ENCODE measurements at places on chromosomes 2 and 18.
A peak's percentile ranks its signal among the peaks of the same experiment; 100 is the strongest.

DNA sequence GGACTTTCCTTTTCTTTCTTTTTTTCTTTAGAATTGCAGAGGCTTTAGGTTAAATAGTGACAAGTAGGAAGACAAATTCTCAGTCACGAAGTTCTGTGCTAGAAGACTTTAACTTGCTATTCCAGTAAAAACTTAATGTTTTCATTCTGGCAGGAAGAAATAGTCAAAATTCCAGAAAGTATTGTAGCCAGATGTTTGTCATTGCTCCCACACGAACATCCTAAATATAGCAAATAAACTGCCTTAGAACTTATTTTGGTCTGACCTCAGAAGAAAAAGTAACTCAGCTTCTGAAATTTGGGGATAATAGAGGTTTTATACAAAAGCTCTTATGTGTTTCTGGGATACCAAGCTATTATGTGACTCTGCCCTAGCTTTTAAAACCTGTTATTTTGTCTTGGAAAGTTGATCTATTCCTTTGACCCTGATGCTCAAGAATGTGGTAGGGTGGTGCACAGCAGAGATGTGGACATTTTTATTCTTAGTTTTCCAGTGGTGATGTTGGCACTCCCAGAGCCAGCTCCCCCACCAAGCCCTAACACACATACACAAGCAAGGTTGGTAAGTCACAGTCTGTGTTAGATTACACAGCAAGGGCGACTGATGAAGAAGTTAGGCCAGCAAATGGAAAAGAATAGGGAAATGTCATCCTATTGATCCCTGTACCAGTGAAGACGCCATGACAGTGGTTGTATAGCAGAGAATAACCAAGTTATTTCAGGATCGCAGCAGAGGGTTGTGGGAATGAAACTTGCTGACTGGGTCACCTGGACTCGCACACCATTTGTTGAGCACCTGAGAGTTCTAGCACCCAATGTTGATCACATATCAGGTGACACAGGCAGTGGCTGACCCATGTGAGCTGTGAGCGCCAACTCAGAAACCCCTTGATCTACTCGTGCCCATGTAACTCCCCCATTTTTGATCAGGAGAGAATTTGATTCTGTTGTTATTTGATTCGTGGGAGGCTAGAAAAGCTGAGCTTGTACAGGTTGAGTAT, 23.7 kb downstream of the FARP2 start:
- peak; percentile 51 for DNase-seq

DNA sequence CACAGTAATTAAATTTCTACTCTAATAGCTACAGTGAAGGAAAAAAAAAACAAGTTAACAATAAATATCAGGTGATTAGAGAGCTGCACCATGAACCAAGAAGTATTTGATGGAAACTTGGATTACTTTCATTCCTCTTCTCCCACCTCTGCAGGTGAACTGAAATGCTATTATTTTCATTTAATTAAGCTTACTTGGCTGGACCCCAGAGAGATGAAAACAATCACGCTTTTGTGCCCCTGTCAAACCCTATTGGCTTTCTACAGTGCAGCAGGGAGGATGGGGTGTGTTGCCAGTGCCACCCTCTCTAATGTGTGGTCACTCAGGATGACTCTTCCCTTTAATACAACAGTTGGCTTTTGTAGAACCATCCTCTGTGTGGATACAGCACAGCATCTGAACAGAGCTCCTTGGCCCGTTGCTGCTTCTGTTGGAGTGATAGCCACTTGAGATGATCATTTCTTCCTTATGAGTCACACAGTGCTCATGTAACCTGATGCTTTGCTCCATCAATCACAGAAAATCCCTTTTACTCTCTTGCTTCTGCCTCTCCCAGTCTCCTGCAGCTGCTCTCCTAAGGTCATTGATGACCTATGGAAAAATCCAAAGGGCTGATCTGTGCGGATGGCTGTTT, 5.5 kb upstream of the ARL4C start:
- peak; percentile 49 for DNase-seq

GRCh38 chr2:46241344-46241743, 55.9 kb upstream of the EPAS1 start:
- peak; percentile 23 for DNase-seq

DNA sequence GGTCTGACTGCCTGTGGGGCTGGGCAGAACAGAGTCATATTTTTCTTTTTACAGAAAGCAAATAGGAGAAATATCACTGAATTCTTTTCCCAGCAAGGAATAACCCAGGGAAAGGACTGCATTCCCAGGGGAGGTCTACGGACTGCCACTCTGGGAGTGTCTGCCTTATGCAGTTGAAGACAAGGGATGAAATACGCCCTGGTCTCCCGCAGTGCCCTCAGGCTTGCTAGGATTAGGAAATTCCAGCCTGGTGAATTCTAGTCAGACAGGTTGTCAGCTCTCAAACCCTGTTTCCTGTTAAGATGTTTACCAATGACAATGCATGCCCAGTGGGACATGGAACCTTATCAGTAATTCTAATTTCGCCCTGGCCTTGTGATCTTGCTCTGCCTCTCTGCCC, 30.3 kb upstream of the PDK1 start:
- no peak for DNase-seq

DNA sequence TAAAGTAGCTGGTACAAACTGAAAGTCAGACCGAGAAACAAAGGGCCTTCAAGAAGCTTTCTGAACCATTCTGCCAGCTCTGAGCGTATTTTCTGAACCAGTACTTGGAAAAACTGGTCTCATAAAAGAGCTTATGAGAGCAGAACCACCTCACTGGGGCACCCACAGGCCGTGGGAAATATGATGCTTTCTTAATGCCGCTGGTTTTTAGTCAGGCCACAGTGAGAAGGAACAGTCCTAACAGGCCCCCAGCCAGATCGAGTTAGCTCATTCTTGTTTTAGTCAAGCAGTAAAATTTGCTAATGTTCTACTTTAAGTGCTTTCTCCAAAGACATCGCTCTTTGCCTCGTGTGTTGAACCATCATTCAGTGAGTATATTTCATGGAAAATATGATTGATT, 12.7 kb upstream of the NOSTRIN start:
- no peak for DNase-seq

DNA sequence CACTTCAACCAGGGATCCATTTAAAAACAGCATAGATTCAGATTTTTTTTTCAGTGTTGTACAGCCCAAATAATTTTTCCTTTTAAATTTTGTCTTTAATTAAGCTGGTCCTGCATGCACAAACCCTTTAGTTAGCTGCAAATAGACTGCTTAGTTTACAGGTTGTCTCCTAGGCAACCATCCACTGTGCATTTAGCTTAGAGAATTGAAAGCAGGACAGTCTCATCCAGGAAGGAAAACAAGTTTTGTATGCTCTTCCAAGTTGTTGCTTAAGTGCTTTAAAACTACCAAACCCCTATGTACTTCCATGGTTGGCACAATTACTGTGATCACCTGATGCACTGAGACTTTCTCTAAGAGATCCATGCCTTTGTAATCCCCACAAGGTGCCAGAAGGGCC, at the start of gene MAP3K19:
Gene MAP3K19 (minus strand): TSS at position 148 of the 400 bp plus-strand sequence. CDS start 22,800 bp downstream, outside the sequence.
- peak; percentile 4 for DNase-seq

GRCh38 chr2:135620198-135620597, 88.9 kb downstream of the R3HDM1 start:
- no peak for DNase-seq

DNA sequence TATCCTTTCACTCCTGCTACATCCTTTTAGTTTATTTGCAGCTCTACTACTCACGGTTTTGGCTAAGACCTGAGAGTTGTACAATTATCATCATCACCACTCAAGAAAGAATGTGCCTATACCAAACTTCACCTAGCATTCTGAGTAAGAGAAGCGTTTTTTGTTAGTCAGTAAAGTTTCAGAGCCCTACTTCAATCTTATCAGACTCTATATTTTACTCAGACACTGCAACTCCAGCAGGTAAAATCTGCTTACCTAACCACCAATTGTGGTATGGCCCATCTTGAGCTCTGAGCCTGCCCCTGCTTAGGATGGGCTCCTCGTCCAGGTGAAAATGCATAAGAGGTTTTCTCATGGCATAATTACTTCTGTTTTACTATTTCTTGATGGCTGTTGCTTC, 37.1 kb downstream of the ICOS start:
- DNase-seq: no peak

DNA sequence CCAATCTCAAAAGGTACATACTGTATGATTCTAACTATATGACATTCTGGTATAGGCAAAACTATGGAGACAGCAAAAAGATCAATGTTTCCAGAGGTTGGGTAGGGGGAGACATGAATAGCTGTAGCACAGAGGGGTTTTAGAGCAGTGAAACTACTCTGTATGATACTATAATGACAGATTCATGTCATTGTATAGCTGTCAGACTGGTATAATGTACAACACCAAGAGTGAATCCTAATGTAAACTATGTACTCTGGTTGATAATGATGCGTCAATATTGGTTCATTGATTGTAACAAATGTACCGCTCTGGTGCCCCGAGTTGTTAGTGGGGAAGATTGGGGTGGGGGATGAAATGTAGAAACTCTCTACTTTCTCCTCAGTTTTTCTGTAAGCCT, 172.4 kb upstream of the SPOPL start:
- DNase-seq: no peak

DNA sequence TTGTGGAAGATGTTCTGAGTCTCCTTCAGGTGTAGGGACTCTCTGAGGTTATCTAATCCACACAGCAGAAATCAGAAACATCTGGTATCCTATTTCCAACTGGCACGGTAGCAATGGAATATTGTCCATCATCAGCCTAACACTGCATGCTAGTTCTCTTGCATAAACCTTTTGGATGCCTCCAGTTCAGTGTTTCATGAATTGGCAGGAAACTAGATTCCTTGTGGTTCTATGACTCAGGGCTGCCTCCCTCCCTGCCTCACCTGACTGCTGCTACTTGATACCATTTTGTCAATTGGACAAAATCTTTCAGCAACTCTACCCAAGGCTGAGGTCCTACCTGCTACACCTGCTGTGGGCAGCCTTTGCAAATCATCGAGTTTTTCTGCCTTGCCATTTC, 130.9 kb downstream of the TPGS2 start:
- DNase-seq: peak; percentile 80

GRCh38 chr2:178448968-178449661, 1.9 kb downstream of the PRKRA start:
- DNase-seq: no peak

GRCh38 chr2:173161040-173161439, 85.4 kb downstream of the MAP3K20 start:
- peak; percentile 29 for DNase-seq

- no peak for DNase-seq
Measured at GRCh38 chr18:11994703-11995444, 13.6 kb downstream of the IMPA2 start.

- DNase-seq: no peak
Measured at GRCh38 chr2:441258-442022, 153.5 kb upstream of the ALKAL2 start.

GRCh38 chr2:231764124-231764523, 17.0 kb downstream of the PDE6D start:
- no peak for DNase-seq

DNA sequence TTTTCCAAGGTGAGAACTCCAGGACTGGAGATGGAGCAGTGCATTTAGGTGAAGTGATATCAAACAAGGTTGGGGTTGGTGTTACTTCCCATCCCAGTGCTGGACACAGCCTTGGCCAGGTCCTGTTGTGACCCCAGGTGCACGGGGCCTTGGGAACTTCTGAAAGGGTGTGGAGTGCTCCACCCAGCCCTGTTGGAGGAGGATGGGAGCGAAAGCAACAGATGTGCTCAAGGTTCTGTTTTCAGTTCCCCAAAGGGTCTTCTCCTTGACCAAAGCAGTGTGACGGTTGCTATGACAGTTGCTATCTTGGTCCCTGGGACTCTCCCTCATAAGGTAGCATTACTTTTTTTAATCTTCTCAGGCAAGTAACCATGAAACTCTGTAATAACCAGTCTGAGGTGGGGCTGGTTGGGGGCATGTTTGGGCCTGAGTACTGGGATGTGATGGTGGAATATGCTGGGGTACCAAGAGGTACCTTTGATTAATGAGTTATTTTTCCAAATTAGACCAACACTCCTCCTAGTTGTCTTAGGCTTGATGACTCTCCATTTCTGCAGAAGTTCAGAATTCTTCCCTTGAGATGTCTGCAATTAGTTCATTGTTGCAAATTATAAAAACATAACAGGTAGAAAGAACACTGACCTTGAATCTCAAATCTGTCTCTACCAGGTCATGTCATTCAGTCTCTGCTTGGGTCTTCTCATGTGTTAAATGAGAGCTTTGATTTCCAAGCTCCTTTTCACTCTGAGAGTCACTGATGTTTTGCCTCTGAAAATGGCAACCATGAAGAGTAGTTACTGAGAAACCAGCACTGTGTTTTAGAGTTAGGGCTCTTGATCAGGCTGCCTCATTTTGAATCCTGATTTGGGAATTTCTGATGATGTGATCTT, 154.5 kb downstream of the RPIA start:
- DNase-seq: no peak

- peak; percentile 40 for DNase-seq
Measured at GRCh38 chr2:72142570-72143440, 4.9 kb downstream of the CYP26B1 start.

DNA sequence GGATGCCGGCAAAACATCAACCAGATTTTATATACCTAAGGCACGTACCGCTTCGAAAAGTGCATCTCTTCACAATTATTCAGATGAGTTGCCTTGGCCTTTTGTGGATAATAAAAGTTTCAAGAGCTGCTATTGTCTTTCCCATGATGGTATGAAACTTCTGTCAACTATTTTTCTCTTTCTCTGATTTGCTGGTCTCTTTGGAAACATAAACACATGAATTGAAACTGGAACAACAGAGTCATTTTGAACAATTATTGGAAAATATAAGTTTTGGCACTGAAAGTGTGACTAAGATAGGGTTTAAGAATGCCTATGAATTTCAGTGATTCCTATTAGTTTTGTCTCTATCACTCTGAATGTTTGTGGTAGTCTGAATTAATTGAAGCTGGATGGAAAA, 109.9 kb downstream of the DPP4 start:
- DNase-seq: no peak
